ENCODE measurements at places on chromosomes 7 and 10.

- no peak for DNase-seq
Measured at GRCh38 chr7:29005406-29005805, 47.3 kb upstream of the TRIL start.

DNA sequence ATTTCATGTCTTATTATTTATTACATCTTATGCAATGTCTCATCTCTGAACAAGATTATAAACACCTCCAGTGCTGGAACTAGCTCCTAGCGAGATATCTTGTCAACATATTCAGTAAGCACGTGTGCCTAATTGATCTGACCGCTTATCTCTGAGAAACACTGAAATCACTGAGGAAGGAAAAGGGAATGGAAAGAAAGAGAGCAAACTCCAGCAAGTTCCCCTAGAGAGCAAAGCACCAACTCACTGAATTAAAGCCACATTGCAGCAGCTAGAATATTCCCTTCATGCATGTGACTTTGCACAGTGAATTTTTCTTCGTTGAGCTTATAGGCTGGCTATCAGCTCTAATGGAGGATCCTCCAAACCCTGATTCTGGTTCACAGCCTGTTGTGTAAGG lies 177.1 kb upstream of the FRMD4A start:
- DNase-seq = no peak

DNA sequence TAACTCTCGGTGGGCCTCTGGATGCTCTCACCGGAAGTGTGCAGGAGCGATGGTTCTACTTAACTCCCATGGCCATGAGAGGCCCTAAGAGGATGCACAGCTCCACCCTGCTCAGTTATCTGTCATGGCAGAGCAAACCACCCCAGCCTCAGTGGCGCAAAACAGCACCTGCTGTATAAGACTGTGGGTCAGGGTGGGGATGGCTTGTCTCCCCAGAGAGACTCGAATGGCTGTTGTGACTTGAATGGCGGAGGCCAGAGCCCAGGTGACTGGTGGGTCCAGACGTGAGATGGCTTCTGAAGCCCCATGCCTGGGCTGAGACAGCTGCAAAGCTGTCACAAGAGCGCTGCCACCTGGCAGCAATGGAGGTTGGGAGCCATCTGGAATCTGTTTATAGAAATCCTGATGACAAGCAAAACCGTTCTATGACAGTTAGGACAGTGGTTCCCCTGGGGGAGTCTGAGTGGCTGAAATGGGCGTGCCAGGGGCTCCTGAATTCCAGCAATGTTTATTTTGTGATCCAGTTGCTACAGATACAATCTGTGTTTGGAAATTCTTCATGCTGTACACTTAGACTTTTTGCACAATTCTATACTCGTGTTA lies 490.5 kb downstream of the TCERG1L start:
- DNase-seq = no peak

DNA sequence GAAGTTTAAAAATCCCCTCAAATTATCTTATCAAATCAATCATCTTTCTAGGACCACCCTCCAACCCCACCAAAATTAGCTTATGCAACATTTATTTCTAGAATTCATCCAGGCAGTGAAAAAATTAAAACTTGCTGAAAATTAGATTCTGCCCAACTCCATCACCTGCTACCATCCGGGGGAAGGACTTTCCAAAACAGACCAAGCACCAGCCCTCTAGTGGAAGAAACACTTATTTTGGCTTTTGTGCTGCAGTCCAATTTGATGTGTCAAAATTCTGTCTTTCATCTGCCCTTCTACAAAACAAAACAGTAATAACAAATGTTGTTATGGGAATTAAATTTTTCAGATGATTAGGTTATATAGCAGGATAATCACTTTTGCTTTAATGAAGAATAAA lies 35.1 kb downstream of the GCC1 start:
- DNase-seq = no peak

- DNase-seq = no peak
Measured at GRCh38 chr10:117226813-117227451, 14.0 kb upstream of the SLC18A2 start.

DNA sequence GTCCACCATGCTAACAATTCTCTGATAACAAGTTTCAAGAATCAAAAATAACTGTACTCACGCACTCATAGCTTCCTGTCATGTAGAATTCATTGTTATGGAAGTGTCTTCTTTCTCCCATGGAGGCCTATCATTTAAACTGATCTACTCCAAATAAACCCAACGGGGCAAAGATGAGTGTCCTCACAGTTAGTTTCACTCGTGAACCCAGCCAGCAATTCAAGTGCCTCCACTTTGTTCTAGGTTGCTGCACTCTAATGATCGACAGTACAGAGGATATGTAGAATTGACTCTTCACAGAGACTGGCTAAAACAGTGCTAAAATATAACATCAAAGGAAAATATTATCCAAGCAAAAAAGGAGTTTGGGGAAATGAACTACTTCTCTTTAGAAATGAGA lies 111.4 kb downstream of the LRRN3 start:
- no peak for DNase-seq

DNA sequence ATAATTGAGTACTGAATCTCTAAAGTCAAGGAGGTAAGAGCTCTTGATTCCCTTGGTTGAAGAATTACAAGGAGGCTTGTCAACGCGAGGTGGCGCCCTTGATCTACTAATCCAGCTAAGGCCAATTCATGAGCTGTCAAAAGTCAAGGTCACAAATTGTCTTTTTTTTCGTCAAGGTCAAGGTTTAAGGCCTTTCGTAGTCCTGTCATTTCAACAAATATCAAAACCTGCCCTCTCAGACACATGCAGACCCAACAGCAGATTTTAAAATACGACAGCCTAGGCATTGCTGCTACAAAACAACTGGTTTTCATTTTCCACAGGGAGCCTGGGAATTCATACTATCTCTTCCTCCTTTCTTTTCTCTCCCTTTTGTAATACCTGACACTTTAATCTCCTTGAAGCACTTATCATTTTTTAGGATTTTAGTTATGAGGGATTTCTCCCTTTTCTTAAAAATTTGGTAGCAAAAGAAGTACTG lies 3.6 kb downstream of the HOXA13 start:
- DNase-seq = no peak

- no peak for DNase-seq
Measured at GRCh38 chr10:119919271-119919670, 26.7 kb downstream of the SEC23IP start.

Measured in AG09319 (cell line).